ENCODE measurements at places on chromosomes 11 and 22. TPM values are rescaled to one million over a fixed set of nuclear protein-coding genes. Genes with fewer than 3 reads are reported as not detected.

The KCNQ1OT1 gene
- total RNA-seq = 7.3 TPM

GRCh38 chr22:37082251-37082873 lies 27.2 kb downstream of the TMPRSS6 start:
- no peak for DNase-seq

GRCh38 chr11:27505781-27506180 lies 788 bp downstream of the LIN7C start:
- DNase-seq = peak; percentile 46

GRCh38 chr22:46739094-46739870 lies 1.2 kb upstream of the CERK start:
- peak; percentile 63 for DNase-seq

Measured in fibroblast of the aortic adventitia (primary cell).